ENCODE measurements at places on chromosomes 3 and 15.

DNA sequence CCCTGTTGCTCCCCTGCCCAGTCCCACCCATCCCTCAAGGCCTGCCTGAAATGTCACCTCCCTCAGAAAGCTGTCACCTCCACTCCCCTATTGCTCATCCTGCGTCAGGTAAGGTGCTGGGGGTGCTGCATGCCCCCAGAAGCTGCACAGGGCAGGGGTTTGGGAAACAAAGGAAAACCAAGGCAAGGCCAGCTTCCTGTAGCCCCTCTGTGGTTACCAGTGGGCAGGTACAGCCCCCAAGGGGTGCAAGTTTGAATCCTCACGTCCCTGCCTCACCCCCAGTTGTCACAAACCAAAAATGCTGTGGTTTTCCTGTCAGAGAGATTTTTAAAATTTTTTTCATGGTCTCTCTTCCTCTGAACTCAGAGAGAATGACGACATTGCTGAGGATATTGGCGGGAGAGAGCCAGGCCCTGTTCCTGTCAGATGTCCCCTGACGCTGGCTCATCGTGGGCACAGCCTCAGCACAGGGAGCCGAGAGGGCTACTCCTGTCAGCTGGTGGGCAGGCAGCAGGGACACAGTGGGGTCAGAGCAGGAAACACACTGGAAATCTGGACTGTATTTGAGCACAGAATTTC is 27.0 kb downstream of the PSTPIP1 start:
- no peaks in the 10 kb centered on the region for H3K27me3 ChIP-seq
- no peak for DNase-seq
- H3K36me3 ChIP-seq, result no peaks in the 10 kb centered on the region
- H3K4me1 ChIP-seq, result peaks cover 14% of the 10 kb centered on the region
- no peak overlapping the region for H3K4me3 ChIP-seq

DNA sequence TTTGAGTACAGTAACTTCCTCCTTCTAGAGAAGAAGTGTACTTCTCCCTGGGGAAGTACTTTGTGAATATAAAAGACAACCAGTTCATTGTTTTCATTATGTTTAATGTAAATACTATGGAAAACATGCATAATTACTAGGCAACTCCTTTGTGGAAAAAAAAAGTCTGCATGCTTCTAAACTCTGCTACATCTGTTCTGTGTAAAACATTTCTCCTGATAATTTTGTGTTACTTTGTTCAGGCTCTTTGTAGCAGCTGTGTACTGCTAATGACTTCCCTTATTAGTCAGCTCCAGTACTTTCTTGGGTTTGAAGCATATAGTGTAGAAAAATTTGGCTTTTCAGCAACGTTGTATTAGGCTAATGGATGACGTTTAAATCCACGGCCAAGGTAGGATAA is 111.6 kb downstream of the FEZF2 start:
- H3K36me3 ChIP-seq, result peaks cover 7% of the 10 kb centered on the region
- no peaks in the 10 kb centered on the region for H3K27me3 ChIP-seq
- DNase-seq, result no peak
- no peak overlapping the region for H3K27ac ChIP-seq
- no peak overlapping the region for H3K4me3 ChIP-seq

DNA sequence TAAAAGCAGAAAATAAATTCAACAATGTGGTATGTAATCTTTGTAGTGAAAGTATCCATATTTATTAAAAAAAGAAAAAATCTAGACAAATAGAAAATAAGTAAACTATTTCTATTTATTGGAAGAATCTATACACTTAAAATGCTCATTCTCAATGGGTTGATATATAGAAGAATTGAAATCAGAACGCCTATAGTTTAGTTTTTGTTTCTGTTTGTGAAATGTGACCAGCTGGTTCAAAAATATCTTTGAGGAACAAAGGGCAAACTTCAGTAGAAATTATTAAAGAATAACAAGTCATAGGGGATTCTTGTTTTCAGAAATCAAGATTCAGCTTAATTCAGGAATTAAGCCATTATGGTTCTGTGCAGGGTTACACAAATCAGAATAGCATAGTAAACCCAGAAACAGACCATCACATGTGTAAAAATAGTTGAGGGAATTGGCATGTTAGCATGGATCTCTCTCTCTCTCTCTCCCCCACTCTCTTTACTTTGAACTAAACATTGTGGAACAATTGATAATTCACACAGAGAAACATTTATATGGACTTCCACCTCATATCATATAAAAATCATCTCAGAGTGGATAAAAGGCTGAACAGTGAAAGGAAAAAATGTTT is 134.0 kb downstream of the CHL1 start:
- no peak overlapping the region for H3K4me3 ChIP-seq
- H3K27me3 ChIP-seq, result no peaks in the 10 kb centered on the region
- H3K4me1 ChIP-seq, result no peaks in the 10 kb centered on the region
- H3K27ac ChIP-seq, result no peak overlapping the region

DNA sequence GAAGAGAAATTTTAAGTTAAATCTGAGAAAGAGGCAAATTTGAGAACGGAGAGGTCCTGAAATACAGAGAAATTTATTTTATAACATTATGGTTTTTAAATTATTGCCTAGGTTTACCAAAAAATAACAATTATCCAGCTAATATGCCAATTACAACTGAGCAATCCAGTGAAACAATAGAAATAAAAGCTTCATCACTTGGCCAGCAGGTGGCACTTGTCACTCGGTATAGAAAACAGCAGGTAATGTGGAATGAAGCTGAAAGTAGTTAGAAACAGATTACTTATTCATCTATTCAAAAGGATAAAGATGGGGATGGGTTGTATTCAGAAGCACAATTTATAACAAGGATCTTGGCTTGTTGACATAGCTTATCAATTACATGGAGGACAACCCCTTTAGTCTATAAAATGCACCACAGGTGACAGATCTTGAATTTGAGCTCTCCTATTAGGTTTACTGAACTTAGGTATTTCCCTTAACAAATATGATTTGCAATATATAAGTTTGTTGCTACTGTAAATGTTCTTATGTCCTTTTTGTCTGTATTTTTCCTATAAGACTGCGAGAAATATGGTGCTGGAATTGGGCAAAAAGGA is 70.1 kb upstream of the GUCA1C start:
- no peaks in the 10 kb centered on the region for H3K27me3 ChIP-seq
- no peaks in the 10 kb centered on the region for H3K4me1 ChIP-seq
- H3K36me3 ChIP-seq, result no peaks in the 10 kb centered on the region
- H3K4me3 ChIP-seq, result no peak overlapping the region

All from spinal cord (tissue), 10 donors.